ENCODE measurements at places on chromosomes 1 and 21.

- no peak for DNase-seq
These were observed 15.3 kb upstream of the KANK4 start for GRCh38 chr1:62334434-62334985.

DNA sequence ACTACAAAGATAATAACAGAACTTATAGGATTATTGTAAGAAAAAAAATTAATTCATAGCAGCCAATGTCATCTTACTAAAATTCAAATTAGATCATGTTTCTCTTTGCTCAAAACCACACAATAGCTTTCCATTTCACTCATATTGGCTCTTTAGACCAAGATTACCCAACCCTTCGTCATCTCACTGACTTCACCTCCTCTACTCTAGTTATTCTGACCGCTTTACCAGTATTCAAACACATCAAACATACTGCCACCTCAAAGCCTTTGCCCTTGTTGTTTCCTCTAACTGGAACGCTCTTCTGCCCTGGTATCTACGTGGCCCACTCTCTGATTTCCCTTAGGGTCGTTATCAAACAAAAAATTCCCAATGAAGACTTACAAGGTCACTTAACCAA, 1.7 kb downstream of the ANGPTL3 start:
- DNase-seq, result no peak

DNA sequence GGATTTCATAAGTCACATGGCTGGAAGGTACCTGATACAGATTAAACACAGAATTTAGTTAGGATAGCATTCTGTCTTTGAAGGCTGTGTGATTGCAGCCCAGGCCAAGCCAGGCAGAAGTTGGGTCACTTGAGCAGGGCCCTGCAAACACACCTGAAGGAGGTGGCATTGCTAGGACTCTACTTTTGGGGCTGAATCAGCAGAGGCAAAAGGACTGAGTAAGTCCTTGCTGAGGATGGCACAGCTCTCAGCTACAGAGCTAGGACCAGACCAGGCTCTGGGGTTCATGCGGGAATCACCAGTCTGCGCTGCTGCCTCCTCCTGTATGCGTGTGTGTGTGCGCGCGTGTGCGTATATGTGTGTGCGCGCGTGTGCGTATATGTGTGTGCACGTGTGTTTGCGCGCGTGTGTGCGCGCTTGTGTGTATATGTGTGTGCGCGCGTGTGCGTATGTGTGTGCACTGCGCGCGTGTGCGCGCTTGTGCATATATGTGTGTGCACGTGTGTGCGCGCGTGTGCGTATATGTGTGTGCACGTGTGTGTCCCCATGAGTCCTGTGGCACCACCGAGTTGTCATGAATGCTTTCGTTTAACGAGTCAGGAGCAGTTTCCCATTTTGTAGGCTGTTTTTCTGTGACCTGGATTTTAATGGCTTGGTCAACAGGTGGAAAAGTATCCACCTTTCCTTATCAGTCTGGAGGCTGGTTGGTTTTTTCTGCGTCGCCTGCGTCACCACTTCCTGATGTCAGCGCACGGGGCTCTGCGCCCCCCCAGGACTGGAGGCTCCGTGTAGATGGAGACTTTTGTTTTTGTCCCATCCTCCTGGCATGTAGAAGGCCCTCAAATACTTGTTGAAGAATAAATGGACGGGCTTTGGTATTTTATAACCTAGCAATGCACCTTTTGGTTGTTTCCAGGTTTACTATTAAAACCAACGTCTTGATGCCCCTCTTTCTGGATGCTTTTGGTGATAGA, 34.7 kb downstream of the ADARB1 start:
- DNase-seq, result no peak

DNA sequence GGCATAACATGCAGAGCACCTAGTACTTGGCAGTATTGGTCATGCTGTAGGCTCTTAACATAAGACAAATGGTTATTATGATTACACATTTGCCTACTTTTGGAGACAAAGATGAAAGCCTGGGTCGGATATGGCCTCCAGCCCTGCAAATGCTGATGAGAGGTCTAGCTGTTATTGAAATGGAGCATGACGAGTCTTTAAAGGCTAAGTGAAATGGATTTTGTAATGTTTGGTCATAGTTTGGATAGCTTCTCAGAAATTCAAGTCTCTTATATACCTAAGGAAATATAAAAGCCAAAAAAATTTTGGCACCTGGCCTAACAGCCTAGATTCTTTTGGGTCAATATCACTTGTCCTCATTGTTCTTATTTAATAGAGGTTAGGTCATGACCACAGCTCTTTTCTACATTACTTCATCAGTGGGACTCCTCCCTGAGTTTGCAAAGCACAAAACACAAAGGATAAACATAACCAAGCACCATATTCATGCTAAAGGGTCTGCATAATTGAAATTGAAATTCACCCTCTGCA, 69.2 kb upstream of the WLS start:
- DNase-seq, result no peak

- DNase-seq, result no peak
These were observed 16.6 kb upstream of the SLC2A5 start for GRCh38 chr1:9086045-9086444.

DNA sequence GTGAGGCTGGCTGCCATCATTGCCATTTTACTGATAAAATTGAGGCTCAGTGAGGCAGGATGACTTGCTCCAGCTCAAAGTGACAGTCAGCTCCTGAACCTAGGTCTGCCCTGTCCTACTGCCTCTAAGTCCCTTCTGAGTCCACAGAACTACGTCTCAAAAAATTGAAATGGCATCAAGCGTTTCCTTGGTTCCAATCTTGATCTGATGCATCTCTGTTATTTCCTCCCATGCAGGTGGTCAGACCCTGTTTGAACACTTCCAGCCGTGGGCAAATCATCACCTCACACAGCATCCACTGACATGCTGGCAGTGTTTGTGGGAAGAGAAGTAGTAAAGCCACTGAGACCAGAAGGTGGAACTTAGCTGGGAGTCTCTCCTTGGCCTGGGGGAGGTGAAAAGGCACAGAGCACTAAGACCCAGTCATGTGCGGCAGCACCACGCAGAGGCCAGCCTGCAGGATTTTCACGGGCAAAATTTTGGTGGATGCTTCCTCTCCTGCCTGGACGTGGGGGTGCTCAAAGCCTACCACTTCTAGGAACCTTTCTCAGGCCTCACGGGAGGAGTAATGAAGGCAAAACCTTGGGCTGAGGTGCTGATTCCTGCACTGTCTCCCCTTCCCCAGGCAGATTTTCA, 7.8 kb upstream of the CPLANE2 start:
- no peak for DNase-seq

GRCh38 chr1:10193288-10193687, 17.1 kb upstream of the KIF1B start:
- DNase-seq, result no peak

GRCh38 chr1:158227904-158228623, 26.2 kb upstream of the CD1A start:
- no peak for DNase-seq

GRCh38 chr1:36457691-36458090, 6.5 kb downstream of the MRPS15 start:
- DNase-seq, result no peak

GRCh38 chr1:25711555-25712298, 88.3 kb upstream of the SELENON start:
- DNase-seq, result no peak

DNA sequence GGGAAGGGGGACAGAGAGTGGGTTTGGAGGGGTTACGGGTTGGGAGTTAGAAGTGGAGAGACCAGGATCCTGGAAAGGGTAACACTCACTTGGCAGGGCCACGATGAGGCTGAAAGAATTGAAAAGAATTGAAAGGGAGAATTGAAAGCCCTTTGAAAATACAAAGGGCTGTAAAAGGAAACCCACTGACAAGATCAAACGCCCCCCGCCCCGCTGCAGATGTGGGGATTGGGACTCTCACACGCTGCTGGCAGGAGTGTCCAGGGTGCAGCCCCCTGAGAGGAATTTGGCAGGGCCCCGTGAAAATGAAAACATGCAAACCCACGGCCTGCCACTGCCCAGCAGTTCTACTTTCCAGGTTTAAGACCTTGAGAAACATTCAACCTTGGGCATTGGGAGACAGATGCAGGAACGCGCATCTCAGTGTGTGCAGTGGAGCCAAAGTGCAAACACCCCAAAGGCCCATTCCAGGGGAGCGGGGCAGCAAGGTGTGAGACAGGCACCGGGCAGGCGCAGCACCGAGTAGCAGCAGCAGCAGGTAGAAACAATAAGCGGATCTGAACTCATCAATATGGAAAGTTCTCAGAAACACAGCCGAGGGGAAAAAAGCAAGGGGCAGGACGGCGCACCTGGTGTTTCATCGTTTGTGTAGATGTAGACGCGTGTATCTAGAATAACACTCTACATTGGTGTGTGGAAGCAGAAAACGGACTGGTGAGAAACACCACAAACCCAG, 8.3 kb upstream of the TNFRSF1B start:
- no peak for DNase-seq

- no peak for DNase-seq
These were observed 36.3 kb upstream of the COL6A1 start for GRCh38 chr21:45945066-45945867.

- no peak for DNase-seq
These were observed 79.3 kb downstream of the GRIK3 start for GRCh38 chr1:36955016-36955415.

GRCh38 chr1:90512441-90512840, 204.7 kb downstream of the BARHL2 start:
- no peak for DNase-seq

GRCh38 chr1:98267423-98267822, 346.6 kb upstream of the DPYD start:
- DNase-seq, result no peak

DNA sequence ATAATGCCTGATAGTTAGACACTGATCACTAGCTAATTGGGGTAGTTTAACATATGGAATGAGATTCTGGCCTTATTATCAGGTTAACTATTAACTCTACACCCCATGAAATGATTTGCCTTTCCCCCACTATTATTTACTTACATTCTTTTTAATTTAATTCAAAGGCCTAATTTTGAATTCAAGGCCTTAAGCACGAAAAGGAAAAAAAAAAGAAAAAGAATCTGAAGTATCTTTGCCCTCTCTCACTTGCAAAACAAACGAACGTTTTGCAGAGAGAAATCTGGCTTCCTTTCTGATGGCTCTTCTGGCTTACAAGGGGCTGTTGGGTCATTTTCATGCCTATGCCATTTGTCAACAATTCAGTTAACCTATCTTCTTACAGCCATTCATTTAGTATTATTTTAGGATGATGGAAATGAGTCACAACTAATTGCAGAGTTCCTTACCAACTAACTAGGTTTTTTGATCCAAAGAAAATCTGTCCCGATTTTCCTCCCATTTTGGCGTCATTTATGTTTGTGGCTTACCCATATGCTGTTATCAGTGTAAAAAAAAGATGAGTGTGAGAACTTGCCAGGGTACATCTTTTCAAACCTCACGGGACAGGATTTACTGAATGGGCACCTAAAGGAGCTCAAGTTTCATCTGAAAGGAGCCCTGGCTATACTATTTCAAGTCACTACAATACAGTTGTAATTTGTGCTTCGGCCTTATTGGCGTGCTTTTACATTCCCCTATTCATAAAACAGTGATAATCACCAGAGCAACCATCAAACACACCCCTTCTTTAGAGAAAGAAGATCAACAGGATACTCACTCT, 1.9 kb upstream of the ERRFI1 start:
- no peak for DNase-seq

DNA sequence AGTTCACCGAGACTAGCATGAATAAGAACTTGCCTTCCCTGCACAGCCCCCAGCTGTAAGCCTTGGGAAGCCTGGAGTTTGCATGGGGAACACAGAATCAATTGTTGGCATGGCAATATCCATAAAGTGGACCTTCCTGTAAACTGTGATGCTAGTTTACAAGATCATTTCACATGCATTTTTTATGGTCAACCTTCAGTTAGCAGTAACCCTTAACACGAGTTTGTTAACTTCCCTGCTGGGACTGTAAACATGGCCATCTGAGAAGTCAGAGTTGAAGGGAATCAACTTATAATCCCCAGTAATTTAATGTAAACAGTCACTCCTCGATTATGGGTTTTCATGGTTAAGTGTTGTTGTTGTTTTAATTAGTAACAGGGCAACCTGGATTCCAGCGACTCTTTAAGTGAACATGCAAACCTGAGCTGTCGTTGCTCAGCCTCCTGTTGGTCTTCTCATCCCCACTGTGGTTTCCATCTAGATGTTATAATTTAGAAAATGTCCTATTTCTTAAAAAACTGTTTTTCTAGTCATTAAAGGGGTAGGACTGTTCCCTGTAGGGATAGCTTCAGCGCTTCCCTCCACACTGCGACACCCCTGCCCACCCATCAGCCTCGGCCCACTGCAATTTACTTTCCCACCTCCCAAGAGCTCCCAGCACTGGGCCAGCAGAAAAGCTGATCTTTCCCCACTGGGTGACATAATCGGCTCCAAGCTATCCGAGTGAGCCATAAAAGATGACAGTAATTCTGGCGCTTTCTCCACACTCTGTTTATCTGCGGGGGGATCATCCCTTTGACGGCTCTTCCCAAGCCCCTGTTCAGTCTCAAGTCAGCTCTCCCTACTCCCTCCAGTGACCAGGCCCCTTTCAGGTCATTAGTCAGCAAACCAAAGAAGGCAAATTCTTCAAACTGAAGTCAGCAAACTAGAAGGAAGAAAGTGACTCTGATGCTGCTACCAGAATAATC, 107.6 kb upstream of the IPO9 start:
- no peak for DNase-seq

- no peak for DNase-seq
These were observed 11.5 kb downstream of the DDX59 start for GRCh38 chr1:200658037-200658818.

- DNase-seq, result no peak
These were observed 127.1 kb downstream of the PCNX2 start for GRCh38 chr1:233168384-233168783.

DNA sequence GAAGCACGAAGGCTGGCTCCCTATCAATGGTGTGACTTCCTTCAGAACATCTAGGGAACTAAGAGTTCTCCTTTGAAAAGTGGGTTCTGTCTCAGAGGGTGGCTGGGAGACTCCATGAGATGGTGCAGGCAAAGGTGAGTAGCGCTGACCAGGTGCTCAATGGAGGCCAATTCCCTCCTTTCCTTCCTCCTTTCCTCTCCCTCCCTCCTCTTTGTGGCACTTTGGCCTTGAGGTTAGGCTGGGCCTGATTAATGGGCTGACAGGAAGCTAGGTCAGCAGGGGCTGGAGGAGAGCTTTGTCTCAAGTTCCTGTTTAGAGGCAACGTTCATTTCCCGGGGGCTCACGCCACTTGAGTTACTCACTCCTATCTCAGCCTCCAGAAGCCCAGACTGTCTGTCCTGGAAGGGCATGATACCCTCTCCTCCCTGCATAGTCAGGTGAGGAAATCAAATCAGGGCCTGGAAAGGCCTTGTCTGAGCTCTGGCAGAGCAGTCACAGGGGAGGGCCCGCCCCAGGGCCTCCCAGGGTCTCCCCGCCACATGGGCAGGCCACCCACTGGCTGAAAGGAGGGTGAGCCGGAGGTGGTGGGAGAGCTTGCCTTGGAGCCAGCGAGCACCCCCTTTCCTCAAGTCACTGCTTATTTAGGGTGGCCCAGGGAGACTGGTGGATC, 58.4 kb upstream of the SSBP3 start:
- no peak for DNase-seq

GRCh38 chr1:106268070-106268469, 788.4 kb upstream of the PRMT6 start:
- DNase-seq, result no peak

DNA sequence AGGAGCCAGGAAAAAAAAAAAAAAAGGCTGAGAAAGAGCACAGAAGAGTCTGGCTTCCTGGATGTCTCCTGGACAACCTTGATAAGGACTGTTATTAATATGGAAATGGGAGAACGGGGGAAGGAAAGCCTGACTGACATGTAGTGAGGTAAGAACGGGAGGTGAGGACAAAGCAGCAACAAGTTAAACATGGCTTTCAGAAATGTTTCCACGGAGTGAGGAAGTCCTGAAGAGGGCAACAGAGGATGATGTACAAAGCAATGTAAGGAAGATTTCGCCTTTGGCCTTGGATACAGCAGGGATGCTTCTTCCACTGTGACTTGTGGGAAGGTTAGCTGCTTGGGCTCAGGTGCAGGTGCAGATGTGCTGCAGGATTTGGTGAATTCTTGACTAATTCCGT, 11.9 kb upstream of the NIBAN1 start:
- DNase-seq, result no peak

Measured in NCI-H2227 treated with DMSO at 0.1 percent for 48 hours (cell line).